ENCODE measurements at places on chromosomes 11 and 22.

GRCh38 chr11:121414141-121414913, 37.8 kb upstream of the SORL1 start:
- peak; percentile 35 for DNase-seq

- DNase-seq, result no peak
These were observed 25.4 kb downstream of the TP53AIP1 start for GRCh38 chr11:128917144-128917724.

DNA sequence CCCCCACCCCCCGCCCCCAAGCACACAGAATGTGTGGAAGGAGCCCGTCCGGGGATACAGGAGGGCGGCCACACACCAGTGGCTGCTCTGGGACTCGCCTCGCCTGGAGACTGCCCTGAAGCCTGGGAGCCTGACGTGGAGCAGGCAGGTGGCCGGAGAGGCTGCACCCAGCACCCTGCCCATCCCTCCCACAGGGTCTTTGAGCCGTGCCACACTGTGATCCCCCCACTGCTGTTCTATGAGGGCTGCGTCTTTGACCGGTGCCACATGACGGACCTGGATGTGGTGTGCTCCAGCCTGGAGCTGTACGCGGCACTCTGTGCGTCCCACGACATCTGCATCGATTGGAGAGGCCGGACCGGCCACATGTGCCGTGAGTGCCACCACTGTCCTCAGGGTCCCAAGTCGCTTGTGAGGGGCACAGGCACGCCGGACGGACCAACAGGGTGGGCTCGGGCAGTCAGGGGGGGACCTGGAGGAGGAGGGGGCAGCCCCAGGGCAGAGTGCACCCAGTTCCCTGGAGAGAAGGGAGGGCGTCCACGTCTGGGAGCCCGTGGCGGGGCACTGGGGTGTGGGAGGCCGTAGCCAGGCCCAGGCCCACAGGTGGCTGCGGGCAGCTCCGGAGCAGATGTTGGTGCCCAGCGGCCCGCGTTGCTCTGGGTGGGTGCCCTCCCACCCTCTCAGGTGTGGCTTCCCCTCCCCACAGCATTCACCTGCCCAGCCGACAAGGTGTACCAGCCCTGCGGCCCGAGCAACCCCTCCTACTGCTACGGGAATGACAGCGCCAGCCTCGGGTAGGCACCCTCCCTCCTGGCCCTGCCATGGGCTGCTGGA, 27.0 kb upstream of the MUC5B start:
- DNase-seq, result no peak

GRCh38 chr11:104964247-104964646, 4.1 kb downstream of the CASP4 start:
- no peak for DNase-seq

DNA sequence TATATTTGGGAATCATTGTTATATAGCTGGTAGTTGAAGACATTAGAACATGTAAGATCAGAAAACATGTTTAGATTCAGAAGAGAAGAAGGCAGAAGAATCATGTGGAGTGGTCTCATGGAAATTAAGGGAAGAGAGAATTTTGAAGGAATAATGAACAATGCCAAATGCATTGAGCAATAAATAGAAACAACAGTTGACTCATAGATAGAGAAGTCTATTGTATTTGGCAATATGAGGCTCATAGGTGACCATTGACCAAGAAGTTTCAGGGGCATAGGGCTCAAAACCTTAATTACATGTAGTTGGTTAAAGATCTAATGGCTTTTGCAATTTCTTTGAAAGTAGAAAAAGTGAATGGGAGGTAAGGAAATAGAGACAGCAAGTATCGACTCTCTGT, 123.9 kb downstream of the PAX6 start:
- no peak for DNase-seq

- no peak for DNase-seq
These were observed 769.1 kb upstream of the LUZP2 start for GRCh38 chr11:23727794-23728193.

DNA sequence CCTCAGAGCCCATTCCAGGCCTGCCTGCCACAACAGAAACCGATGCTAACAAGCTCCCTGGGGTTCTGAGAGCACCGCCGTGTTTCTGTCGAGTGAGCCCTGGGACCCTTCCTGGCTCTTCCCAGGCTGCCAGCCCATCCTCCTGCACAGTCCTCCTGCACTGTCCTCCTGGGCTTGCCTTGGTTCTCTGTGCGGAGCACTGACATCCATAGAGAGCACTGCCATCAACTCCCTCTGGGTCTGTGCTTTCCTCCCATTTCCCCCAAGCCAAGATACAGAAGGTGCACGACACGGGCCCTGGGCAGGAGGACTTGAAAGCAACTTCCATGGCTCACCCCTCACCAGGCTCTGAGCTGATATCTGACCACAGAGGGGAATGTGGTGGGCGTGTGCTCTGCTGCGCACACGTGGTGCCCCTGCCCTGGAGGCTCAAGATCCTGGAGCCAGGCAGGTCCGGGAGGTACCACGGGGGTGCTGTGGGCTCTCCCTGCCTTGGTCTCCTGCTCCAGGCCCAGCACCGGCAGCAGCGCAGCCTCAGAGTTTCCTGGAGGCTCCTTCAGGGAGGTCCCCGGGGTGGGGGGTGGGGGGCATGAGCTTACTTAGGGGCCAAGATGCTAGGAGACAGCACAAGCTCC, 304.2 kb downstream of the BRD1 start:
- DNase-seq, result peak; percentile 58

GRCh38 chr11:117037975-117038350, 60.3 kb downstream of the SIK3 start:
- DNase-seq, result no peak

GRCh38 chr22:46747646-46748045, 9.6 kb upstream of the CERK start:
- DNase-seq, result no peak

All from NB4 (cell line).